ENCODE measurements at places on chromosomes 5 and 9.

DNA sequence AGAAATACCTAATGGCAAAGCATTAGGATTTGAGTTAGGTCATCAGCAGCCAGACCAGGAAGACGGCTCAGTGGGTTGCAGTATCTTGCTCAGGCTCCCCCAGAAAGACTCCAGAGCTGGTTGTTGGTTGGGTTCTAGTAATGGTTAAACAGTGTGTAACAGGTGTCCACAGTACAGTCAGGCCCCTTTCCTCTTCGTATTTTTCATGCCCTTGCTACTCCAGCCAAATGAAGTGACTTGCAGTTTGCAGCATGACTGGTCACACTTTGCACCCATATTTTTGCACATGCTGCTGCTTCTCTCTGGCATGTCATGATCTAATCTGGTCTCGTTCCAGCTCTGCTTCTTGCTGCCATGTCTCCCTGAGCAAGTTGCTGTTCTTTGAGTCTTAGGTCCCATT is 60.6 kb upstream of the TRPC7 start:
- no peak for DNase-seq

- no peak for DNase-seq
Measured at GRCh38 chr5:96651047-96651446, 11.1 kb upstream of the CAST start.

- DNase-seq = no peak
Measured at GRCh38 chr5:157596487-157596886, 20.9 kb upstream of the ADAM19 start.

DNA sequence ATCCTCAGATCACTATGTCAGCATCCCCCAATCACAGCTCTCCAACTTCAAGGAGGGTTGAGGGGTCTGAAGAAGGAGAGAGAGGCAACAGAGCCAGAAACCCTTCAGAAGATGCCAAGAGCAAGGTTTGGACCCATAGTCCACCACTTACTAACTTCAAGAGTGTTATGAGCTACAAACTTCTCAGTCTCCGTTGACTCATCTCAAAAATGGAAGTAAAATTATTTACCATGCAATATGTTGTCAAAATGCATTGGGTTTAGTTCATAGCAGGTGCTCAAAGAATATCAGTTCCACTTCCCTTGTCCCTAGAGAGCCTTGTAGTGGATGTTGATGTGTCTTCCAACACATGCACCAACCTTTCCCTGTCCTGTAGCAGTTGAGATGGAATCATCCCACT is 116.0 kb downstream of the KCNIP1 start:
- DNase-seq = no peak

DNA sequence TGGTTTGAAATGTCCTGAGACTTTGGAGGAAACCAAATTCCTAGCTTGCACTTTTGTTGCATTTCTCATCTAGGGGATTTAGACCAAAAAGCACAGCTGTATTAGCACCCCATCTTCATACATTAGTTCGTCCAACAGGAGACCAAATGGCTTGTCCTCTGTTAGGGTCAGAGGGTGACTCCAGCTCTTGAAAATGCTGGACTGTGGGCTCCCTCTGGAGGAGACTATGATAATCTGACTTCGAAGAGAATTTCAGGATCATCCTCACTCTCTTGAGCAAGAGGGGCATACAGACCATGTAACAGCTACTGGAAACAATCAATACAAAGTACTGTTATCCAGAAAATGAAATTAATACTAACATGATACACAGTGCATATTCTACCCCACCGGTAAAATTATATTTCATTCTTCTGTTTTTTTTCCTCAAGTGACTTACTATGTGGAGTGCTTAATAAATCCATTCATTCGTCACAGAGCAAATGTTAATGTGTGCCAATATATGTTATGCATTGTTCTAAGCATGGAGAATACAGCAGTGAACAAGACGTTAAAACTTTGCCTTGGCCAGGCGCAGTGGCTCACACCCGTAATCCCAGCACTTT is 63.7 kb upstream of the PPP2CA start:
- DNase-seq = no peak

GRCh38 chr9:76302947-76303550 is 91.2 kb downstream of the RFK start:
- no peak for DNase-seq

DNA sequence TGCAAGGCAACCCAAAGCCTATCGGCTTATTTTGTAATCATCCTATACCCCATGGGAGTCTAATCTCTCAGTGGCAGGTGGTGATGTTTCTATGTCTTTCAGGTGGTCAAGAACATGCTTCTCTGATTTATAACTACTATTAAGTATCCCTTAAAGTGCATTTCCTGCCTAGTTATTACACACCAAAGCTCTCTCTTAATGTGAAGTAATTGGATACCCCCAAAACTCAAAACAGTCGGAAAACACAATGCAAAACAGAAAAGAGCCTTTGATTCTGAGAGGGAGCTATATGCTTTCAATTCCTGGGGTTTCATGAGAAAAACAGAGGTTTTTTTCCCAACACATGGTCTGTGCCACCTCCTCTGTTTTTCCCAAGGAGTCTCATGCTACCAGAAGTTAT is 416.4 kb downstream of the CSNK1G3 start:
- no peak for DNase-seq

DNA sequence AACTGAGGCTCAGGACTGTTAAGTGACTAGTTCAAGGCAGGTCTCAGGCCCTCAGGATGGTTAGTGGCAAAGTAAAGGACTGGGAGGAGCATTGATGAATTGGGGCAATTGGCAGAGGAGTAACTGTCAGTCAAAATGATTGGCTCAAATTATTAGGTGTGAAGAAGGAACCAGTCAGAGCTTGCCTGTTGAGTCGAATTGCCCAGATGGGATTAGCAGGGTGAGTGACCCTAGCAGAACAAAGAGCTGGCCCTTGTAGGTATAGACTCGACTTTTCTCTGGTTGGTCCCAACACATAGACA is 2.6 kb upstream of the NSD1 start:
- no peak for DNase-seq

- DNase-seq = no peak
Measured at GRCh38 chr5:313265-313664, 8.2 kb upstream of the AHRR start.

GRCh38 chr5:92703976-92704375 is 877.0 kb downstream of the NR2F1-AS1 start:
- DNase-seq = no peak

DNA sequence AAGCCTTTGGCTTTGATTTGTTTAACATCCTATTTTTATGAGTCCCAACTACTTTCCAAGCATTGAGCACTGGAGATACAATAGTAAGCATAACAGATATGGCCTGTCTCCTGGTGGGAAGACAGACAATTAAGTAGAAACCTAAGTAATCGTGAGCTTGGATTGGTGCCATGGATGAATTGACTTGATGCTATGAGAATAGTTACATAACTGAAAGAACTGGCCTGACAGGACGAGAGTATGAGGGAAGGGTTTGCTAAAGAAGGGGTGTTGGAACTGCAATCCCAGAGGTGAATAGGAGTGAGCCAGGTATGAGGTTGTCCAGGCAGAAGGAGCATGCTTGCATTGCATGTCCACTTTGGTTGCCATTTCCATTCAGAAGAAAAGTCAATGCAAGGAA is 52.4 kb downstream of the GPR21 start:
- DNase-seq = no peak

DNA sequence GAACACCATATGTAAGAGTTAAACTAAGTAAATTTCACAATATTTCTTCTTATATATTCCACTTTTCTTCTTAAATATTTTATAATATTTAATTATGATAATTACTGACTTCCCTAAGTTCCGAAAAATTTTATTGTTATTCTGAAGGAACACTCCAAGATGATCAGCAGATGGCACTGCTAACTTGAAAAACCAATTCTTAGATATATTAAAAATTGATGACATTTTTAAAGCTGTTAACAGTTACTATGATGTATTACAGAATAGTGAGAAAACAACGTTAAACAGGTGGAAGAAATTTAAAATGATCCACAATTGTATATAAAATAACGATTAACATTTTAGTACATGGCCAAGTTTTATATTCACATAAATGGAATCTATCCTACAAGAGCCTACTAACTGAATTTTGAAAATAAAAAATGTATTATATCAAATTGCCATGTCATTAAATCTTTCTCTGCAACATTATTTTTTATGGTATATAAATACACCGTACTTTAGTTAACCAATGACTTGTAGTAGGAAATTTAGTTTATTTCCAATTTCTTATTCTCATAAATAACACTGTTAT is 30.1 kb upstream of the MUSK start:
- no peak for DNase-seq

DNA sequence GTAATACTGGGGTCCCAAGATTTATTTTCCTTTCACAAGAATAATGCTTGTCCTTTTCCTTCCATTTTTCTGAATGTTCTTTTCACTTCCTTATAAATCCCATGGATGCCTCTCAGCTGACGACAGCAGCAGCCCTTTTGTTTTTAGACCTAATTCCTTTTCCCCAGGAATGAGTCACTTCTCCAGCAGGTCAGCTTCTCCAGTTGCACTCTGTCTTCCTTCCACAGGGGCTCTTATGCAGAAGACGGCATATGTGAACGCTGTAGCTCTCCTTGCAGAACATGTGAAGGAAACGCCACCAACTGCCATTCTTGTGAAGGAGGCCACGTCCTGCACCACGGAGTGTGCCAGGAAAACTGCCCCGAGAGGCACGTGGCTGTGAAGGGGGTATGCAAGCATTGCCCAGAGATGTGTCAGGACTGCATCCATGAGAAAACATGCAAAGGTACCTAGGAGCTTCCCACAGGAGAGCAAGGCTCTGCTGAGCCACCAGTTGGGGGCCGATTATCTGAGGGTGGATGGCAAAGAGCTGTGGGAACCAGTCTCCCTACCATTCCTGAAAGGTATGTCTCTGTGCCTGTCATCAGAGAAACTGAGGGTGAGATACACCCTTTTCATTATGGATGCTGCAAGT is 72.9 kb downstream of the RFK start:
- no peak for DNase-seq

- no peak for DNase-seq
Measured at GRCh38 chr5:41921874-41922273, 3.2 kb upstream of the FBXO4 start.

- DNase-seq = no peak
Measured at GRCh38 chr9:127530206-127530941, 79.1 kb downstream of the LRSAM1 start.

- DNase-seq = no peak
Measured at GRCh38 chr5:38673671-38674071, 117.2 kb upstream of the LIFR start.

GRCh38 chr9:36431078-36431477 is 31.0 kb upstream of the RNF38 start:
- no peak for DNase-seq

DNA sequence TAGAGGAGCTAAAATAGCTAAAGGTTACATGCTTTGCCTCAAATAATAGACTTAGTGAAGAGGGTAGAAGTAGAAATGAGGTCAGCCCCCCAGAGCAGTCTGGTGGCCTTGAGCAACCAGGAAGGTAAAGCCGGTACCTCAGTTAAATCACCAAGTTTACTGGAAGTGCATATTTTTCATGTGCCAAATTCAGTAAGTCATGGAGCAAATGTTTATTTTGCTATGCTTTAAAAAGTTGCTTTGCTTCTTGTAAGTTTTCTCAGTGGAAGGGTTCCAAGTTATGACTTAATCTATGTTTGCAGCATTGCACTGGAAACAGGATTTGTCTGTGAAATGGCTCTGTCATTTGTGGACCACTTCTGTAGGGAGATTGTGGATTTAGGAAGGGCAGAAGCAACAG is 256.7 kb downstream of the ARRDC3 start:
- DNase-seq = no peak

- DNase-seq = no peak
Measured at GRCh38 chr5:143063175-143063970, 293.2 kb downstream of the ARHGAP26 start.

- DNase-seq = no peak
Measured at GRCh38 chr5:93579692-93580062, 1.3 kb downstream of the NR2F1-AS1 start.

GRCh38 chr9:123419721-123420591 is 64.0 kb downstream of the CRB2 start:
- no peak for DNase-seq

DNA sequence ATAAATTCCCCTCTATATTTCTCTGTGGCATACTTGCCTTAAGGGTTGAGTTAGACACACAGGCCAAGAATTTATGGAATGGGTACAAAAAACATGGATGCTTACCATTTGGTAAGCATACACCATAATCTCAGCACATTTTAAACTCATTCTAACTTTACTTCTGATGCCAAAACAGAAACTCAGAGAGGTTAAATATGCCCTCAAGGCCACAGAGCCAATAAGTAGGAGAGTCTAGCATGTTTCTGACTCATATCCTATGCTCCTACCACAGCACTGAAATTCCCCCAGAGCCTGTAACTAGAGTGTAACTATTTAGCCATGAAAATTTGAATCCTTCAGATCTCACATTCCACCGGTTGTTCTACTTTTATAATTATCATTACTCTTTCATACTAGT is 559.7 kb downstream of the ACTL7B start:
- DNase-seq = no peak

DNA sequence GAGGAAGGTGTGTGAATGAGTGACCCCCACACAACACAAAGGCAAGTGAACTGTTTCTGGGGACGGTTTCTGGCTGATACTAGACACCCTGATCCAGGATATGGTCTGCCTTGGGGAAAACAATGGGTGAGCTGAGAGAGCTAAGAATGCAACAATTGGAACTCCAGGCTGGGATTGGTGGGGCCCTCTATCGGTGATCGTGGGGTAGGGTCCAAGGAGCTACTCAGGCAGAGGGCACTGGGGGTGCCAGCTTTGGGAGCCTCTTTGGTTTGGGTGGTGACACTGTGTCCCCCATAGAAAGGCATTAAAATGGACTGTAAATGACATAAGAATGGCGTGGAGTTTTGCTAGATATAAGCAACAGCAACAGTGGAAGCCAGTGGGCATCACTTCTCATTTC is 439.1 kb downstream of the DMAC1 start:
- no peak for DNase-seq

DNA sequence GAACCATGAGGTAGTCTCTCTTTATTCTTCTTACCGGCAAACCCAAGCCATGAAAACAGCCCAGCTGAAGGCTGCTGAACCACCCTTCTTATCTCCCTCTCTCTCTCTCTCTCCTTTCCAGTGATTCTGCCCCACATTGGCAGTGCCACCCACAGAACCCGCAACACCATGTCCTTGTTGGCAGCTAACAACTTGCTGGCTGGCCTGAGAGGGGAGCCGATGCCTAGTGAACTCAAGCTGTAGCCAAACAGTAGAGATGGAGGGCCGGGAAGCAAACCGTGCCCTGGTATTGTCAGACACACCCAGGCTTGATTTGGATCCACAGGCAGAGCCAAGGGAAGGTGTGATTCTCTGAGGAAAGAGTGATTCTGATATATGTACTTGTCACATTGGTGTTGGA is 14.0 kb downstream of the GRHPR start:
- no peak for DNase-seq

GRCh38 chr5:117803533-117803932 is 1184.8 kb downstream of the DTWD2 start:
- DNase-seq = no peak

DNA sequence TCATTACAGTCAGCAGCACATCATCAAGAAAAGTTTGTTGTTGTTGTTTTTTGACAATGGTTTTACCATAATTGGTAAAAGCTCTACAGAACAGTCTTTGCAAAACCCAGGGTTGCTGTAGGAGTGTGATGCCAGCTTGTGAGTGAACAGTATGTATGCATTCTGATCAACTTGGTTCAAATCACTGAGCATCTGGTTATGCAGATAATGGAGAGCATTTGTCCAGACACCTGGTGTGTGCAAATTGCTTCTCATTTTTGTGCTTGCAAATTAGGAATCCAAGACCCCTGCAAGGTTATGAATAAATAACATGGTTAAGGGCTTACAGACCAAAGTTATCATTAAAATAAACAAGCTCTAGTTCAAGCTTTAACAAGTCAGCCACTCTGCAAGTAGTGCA is 448.7 kb upstream of the ACTBL2 start:
- DNase-seq = no peak

GRCh38 chr5:113169720-113170119 is 193.1 kb downstream of the DCP2 start:
- no peak for DNase-seq
